Stomach (tissue), 19 donors: ENCODE measurements at places on chromosomes 3 and 15. TPM values are rescaled to one million over a fixed set of nuclear protein-coding genes. Genes with fewer than 3 reads are reported as not detected.

Gene PLD1
- total RNA-seq: 12.5 TPM

- DNase-seq: peak; percentile 27
Observed at GRCh38 chr3:99108508-99108907, 207.0 kb upstream of the DCBLD2 start.

DNA sequence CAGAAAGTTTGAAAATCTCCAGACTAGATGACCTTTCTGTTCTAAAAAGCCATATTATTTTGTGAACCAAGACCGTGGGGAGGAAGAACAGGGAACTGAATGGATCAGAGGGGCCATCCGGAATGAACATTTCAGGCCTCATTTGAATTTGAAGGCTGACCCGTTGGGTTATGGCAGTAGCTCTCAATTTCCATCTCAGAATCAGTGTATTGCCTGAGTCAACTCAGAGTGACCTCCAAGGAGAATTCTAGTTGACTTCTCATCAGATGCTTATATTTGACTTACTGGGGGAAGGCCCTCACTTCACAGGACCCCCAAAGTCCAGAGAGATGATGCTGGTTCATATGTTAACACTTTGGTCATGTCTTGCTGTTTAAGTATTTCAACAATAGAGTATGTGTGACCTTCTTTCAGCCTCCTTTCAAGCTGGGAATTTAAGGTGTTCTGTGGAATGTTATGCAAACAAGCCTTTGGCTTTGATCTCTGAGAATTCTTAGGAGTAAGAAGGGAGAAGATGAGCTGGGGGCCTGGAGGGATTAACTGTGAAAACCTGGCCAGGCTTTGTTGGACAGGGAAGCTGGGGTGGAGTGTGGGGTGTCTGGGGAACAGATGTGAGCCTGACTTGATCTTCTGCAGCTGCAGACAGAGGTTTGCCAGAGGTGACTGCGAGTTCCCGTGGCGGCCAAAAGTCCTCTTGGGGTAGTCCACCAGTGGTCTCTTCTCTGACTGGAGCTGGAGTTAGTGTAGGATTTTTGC is 111.2 kb upstream of the RGMA start:
- no peak for DNase-seq

DNA sequence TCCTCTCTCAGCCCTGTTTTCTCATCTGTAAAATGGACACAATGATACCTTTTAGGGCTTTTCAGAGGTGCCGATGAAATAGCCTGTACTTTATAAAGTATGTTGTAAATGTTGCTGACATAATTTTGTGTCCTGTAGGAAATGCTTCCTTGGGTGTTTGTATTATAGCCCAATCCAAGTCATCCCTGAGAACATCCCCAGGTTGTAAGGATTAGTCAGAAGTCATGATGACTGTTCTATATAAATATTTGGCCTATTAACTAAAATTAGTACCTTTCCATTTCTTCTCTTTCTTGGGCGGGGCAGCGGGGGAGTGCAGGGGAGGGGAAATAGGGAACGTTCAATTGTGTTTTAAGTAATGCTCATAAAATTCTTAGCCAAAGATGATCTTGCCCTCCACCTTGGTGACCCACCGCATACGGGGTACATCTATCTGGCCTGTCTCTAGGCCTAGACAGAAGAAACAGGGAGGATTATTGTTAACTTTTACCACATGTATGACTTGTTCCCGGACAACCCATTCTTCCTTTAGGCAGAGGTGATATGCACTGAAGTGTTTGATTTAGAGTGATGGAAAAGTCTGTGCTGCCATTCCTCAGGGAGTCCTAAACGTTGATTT is 120.7 kb downstream of the VGLL4 start:
- no peak for DNase-seq

DNA sequence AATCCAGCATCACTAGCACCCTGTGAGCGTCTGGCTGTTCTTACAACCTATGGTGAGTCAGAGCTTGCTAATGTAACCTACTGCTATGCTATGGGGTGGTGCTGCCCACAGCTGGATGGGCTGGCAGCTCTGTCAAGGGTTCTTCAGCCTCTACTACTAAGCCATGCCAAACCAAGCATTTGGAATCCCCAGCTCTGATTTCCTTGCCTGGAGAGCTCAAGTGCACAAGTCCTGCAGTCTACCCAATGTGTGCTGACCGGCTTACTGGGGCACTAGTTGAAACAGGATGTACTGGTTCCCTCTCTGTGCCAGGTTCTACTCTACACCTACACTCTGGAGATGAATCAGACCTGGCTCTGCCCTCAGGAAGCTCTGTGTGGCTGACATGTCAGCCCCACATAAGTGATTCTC is 4.2 kb downstream of the TEX264 start:
- no peak for DNase-seq

GRCh38 chr3:151226088-151226563 is 23.1 kb upstream of the GPR171 start:
- no peak for DNase-seq
